ENCODE measurements at places on chromosomes 16 and 17.

DNA sequence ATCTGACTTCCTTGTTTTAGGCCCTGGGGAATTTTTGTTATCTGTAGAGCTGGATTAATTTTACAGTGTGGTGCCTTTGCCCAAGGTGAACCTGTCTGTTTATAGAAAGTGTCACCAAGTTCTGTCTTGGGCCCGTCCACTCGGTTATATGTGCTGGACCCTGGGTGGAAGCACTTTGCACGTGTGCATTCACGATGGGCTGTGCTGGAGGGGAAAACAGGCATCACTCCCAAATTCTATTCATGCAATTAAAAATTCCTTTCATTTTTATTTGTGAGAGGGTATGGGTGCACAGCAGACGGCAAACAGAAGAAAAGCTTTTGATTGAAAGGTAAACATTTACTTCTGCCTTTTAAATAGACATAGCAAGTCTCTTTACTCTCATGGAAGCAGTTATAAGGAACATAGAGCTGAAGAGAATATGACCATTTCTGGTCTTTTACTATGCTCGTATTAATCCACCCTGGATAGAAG is 101.2 kb downstream of the WWOX start:
- no peak for DNase-seq

DNA sequence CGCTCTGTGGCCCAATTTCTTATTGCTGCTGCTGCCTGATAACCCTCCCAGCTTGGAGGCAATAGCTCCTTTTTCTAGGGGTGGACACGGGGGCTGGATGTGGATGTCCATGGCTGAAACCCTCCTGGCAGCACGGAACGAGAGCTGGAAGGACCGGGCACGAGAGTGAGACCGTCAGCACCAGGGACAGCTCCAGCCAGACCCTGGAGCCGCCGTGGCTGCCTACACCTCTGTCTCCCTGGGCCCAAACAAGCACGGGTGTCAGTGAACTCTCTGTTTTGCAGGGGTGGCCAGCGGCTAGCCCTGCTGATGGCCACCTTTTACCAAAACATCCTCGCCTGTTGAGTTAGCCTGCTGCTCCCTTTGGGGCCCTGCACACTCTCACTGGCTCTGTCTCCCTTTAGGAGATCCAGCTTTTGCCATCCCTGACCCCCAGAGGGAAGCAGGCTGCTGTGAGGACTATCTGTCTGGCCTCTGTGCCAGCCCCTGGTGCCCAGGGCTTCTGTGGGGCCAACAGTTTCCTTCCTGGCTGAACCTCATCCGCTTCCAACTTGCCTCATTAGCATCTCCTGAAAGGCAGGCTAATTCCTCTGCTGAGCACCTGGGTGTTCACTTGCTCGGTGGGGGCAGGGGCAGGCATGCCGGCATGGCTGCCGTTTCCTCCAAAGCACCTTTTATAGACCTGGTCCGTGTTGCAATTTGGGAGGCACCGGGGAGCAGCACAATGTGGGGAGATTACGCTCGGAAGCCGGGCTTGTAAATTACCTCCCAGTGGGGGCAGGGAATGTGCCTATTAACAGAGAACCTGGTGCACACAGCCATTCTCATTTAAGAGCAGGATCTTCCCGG is 118.1 kb downstream of the ENGASE start:
- DNase-seq, result peak; percentile 64

- DNase-seq, result no peak
These were observed 56.9 kb downstream of the NOS2 start for GRCh38 chr17:27743281-27743885.

DNA sequence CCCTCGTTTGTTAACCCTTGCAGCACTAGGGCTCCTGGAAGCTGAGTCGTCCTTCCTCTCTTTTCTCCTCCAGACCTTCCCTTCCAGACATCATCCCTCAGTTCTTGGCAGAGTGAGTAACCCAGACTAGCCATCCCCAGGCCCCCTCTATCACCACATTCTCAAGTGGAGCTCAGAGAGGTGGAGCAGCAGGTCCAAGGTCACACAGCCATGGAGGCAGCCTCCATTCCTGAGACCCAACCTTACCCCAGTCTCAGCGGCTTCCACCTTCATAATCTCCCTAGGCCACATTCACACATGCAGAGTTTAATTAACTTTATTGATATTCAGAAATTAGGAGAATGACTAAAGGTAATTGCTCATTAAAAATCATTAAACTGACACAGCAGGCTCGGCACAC is 3.0 kb downstream of the SEZ6 start:
- no peak for DNase-seq

DNA sequence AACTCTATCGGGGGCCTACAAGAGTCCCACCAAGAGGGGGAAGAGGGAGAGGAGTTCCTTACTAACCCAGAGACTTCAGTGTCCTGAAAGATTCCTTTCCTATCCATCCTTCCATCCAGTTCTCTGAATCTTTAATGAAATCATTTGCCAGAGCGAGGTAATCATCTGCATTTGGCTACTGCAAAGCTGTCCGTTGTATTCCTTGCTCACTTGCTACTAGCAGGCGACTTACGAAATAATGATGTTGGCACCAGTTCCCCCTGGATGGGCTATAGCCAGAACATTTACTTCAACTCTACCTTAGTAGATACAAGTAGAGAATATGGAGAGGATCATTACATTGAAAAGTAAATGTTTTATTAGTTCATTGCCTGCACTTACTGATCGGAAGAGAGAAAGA is 70.0 kb downstream of the CDK12 start:
- DNase-seq, result no peak

DNA sequence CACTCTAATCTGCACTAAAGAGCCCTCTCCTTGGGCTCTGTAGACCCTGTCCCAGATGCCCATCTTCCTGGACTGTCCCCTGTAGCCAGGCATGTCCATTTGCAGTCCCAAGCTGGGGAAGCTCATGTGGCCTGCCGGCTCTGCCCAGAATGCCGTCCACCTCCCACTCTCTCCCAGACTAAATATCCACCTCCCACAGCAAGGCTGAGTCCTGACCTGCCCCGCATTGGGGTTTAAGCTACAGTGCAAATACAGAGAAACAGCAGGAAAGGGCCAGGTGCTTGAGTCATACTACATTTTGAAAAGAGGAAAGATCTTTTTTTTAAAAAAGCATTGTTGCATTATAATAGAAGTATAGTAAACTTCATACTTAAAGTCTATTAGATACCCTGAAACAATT is 3.0 kb downstream of the ST6GALNAC2 start:
- DNase-seq, result no peak

DNA sequence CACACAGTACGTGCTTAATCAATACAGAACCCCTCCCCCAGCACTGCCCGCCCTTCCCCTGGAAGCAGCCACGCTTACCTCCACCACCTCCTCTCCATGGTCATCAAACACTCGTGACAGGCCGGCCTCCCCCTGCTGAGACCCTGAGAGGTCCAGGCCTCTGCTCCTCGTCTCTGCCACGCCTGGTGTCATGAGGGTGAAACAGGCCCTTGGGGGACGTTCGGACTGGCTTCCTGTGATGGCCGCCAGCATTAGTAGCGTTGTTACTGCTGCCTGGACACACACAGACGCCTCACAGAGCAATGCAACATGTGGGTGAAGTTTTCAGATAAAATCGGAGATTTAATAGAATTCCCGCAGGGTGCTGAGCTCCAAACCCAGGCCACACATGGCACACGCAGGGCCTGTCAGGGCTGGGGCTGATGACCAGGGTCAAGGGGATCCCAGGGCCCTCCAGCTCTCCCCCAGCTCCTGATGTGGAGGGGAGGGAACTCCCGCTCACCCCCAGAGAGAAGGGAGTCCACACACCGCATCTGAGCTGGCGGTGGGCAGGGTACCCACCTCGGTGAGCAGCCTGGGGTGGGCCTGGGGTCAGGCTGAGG is 15.9 kb upstream of the SLC38A10 start:
- DNase-seq, result no peak

DNA sequence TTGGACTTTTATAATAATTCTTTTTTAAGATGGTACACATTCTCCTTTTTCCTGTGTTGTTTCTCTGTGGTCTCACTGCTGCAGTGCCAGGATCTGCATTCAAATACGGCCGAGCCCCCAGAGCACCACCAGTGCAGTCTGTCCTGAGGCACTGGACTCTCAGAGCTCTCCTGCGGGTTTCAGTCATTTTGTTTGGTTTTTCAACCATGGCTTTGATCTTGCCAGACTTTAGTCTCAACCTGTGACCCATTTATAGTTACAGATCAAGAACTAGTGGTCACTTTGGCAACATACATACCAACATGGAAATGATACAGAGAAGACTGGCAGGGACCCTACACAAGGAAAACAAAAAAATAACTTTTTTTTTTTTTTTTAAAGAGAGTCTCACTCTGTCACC is 177.4 kb downstream of the LGALS9B start:
- no peak for DNase-seq

DNA sequence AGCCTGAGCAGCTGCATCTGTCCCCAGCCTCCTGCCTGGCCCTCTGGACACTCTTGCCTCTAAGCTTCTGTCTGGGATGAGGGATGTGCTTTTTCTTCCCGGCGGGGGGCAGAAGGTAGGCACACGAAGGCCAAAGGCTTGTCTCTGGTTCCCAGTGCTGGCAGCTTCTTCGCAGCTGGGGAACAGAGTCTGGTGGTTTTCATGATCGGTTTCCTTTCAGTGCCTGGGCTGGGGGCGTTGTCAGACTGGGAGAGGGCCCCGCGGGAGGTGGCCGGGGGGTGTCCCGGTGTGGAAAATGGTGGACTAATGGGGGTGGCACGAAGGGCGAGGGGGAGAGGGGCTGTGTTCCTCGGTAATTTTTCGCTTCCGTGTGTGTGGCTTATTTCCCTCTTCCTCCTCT is 988 bp downstream of the RAP1GAP2 start:
- no peak for DNase-seq

GRCh38 chr17:39576187-39576586 is 31.5 kb downstream of the NEUROD2 start:
- DNase-seq, result peak; percentile 52

DNA sequence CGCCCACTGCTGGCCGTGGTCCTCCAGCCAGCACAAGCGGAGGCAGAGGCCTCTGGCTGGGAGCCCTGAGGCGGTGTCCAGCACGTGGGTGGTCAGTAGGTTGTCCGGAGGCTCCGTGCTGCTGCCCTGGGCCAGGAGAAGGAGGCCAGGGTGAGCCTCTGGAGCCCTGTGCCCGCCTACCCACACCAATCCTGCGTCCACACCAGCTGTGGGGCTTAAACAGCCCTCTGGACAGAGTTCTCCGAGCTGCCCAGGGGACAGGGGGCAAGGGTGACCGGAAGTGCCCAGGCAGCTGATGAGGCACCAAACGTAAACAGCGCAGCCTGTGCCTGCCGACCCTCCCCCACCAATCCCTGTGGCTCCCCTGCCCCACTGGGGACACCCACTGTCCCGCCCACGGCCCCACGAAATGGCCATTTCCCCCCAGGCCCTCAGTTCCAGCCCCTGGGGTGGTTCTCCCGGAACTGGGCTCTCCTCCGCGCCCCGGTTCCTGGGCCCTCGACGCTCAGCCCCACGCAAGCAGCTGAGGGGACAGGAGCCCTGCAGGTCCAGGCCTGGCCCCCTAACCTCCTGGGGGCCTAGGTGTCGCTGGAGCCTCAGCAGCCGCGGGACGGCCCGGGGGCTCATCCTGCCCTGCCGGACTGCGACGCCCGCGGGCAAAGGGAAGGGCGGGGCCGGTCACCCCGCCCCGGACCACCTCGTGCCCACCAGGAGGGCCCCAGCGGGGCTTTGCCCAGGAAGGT is 27.9 kb upstream of the DBNDD1 start:
- peak; percentile 71 for DNase-seq

GRCh38 chr17:42908872-42909700 is 8.5 kb downstream of the G6PC1 start:
- no peak for DNase-seq

- DNase-seq, result no peak
These were observed 14.3 kb downstream of the MNT start for GRCh38 chr17:2386400-2387085.

DNA sequence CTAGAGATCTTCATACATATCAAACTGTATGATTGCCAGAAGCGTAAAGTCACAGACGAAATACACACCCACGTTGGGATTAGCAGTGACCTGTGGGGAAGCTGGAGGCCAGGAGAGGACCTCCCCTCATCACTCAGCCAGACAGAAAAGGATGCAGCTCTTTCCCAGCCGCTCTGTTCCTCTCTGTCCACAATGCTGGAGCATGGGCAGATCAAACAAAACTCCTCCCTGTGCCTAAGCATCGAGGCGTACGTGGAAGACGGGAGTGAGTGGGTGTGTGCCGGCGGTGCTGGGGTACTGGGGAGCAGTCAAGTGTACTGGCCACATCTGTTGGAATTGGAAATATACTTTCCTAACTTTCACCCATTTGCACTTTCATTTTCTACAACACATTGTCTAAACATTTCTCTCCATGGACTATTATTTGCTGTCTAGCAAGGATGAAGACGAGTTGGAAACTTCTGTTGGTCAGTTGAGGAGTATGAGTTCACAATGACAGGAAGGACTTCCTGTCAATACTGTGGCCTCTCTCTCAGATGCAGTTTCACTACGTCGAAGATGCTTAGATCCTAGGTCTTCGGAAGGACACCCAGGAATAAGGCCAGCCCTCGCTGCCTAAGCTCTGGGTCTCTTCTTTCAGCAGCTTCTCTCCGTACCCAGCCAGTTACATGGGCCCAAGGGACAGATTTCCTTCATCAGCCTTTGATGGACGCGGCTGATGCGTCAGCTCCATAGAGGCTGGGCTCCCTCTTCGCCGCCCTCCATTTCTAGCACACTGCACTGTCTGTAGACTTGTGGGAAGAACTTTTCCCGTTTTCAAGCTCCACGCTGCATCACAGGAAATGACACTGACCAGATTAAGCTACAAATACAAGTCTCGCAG is 30.6 kb upstream of the ENDOV start:
- DNase-seq, result no peak

DNA sequence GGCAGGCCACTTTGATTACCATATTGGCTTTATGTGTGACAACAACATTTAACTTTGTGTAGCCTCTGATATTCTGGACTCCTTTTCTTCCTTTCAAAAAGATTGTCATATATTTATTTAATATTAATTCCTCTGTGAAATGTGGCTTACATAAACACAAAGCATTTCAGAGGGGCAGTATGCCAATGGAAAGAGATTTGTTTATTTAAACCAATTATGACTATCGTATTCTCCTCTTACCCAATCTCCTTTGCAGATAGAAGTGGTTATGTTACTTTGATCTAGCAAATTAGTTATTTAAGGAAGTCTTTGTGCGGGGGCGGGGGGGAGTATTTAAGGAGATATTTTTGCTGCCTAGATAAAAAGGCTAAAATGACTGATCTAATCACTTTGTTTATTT is 573.7 kb upstream of the KIF2B start:
- no peak for DNase-seq

GRCh38 chr16:13995194-13995593 is 75.2 kb downstream of the ERCC4 start:
- no peak for DNase-seq

GRCh38 chr17:73798111-73798748 is 154.0 kb upstream of the SDK2 start:
- peak; percentile 96 for DNase-seq

DNA sequence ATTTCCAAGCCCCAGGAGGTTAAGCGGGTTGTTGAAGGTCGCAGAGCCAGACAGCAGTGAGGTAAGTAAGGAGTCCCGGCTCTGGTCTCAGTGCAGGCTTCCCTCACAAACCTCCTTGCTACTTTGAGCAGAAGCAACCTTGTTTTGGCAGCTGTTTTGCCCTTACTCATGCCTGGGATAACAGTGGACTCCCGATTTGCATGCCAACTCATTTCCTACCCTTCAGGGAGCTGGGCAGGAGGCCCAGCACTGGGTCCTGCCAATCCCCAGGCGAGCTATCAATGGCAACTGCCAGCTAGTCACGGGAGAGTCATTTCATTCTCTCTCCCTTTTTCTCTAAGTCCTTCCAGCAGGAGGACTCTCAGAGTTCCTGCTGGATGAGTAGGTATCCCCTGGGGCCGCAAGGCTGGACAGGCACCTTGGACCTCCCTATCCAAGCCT is 72.0 kb upstream of the KSR1 start:
- peak; percentile 98 for DNase-seq

GRCh38 chr16:29891525-29892457 is 7.6 kb downstream of the SEZ6L2 start:
- DNase-seq, result no peak

All from GM23248 (cell line).